Activated T-helper 17 cell treated with anti-CD3 and anti-CD28 coated beads, Interleukin-2, amount 50 U/mL, for 72 hours (primary cell): ENCODE measurements at places on chromosomes 3 and 15. TPM values are rescaled to one million over a fixed set of nuclear protein-coding genes. Genes with fewer than 3 reads are reported as not detected.

The SAXO2 gene
- total RNA-seq = not detected

DNA sequence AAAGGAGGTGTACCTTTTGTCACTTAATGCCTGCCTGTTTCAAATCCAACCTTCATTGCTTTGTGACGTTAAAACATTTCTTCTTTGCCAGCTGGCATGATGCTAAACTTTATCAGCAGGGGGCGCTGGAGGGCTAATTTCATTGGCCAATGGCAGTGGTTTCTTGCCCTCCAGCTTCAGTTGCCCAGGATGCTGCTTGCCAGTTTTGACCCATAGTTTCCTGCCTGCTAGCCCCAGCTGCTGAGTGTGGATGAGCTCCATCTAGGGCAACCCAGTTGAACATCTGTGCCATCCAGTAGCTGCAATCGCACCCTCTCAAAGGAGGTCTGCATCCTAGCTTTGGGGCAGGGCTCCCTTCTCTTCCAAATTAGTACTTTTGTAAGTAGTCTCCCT is 22.1 kb downstream of the ACKR2 start:
- peak; percentile 84 for ATAC-seq

The TMEM207 gene
- total RNA-seq = not detected

- ATAC-seq = no peak
Observed at GRCh38 chr3:65153850-65154512, 466.2 kb upstream of the ADAMTS9 start.

- no peak for ATAC-seq
Observed at GRCh38 chr3:146187334-146187950, 26.5 kb upstream of the PLOD2 start.

DNA sequence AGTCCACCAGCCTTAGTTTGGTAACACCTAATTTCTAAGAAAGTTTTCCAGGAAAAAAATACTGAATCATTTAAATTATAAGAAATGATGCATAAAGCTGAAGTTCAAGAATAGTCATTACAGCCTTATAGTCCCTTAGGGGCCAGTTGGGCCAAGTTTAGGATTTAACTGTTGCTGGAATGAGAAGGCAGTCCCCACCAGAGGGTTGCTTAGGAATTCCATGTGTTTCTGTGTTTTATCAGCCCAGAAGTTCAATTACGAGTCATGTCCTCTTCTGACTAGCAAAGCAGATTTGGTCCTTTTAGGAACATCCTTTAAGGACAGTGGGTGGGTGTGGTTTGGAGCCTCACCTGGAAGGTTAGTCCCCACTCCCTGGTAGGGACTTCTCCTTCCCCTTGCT is 57.0 kb upstream of the NR2E3 start:
- ATAC-seq = peak; percentile 32

The EOMES gene
- total RNA-seq = 0.11 TPM

GRCh38 chr3:49681232-49681522 is 7.0 kb downstream of the APEH start:
- ATAC-seq = no peak

The CLEC3B gene
- 0.66 TPM for total RNA-seq

The GOLGA6L4 gene
- 1.7 TPM for total RNA-seq

- ATAC-seq = no peak
Observed at GRCh38 chr3:137761099-137761562, 3.0 kb upstream of the SOX14 start.

DNA sequence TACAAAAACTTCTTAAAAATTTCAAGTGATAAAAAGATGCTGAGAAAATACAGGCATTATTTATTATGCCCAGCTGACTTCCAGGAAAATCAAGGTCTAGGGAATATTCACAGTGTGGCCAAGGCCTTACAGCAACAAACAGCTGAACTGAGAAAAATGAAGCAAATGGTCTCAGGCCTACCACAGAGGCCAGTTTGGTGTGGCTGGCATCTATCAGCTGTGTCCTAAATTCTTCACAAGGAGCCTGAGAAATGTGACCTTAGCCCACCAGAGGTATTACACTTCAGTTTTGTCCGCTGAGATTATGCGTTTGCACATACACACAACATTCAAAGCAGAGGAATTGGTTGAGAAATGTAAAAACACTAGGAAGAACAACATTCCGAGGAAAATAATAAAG is 77.4 kb downstream of the ANP32A start:
- no peak for ATAC-seq

DNA sequence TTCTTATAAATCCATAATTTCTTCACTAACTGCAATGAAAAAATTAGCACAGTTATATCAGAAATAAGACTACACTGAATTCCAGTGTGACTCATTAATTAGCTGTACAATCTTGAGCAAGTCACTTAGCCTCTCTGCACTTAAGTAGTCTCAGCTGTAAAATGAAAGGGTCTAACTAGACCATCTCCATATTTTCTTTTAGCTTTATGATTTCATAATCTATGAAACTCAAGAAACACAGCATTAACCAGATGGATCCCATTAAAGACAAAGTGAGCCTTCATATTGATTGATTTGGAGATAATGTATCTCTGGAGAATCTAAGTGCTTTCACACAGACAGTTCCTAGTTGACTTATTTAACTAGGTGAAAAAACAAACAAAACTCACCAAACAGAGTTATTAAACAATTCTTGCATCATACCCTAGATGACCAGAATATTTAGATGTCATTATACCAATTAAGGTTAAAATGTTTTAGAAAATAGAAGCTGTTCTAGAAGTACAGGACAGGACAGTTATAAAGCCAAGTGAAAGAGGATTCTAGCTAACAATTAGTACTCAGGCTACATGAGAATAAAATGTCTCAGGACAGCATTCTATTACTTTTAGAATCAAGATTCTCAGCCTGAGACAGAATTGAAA is 11.2 kb downstream of the CSNK1G1 start:
- ATAC-seq = no peak
